ENCODE measurements at places on chromosomes 11 and 22.

GRCh38 chr11:69001243-69002081, 11.6 kb downstream of the MRGPRF start:
- H3K4me3 ChIP-seq, result no peak overlapping the region
- DNase-seq, result no peak
- H3K36me3 ChIP-seq, result no peaks in the 10 kb centered on the region

GRCh38 chr11:17343907-17344306, 7.7 kb upstream of the NCR3LG1 start:
- H3K27me3 ChIP-seq, result no peaks in the 10 kb centered on the region
- DNase-seq, result no peak
- H3K36me3 ChIP-seq, result no peaks in the 10 kb centered on the region
- H3K4me1 ChIP-seq, result no peaks in the 10 kb centered on the region
- no peak overlapping the region for H3K4me3 ChIP-seq
- no peak overlapping the region for H3K27ac ChIP-seq

DNA sequence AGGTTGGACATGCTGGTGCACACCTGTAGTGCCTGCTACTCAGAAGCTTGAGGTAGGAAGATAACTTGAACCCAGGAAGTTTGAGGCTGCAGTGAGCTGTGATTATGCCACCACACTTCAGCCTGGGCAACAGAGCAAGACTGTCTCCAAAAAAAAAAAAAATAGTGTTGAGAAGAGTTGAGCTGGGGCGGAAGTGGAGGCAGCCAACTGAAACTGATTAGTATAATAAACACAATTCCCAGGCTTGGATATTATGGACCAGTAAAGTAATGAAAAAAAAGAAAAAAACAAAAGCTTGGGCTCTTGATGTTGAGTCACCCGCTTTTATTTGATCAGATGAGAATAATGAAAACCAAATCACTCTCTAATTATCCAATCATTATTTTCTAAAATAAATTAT, 21.0 kb downstream of the LDLRAD3 start:
- no peaks in the 10 kb centered on the region for H3K27me3 ChIP-seq
- DNase-seq, result no peak
- no peak overlapping the region for H3K27ac ChIP-seq

GRCh38 chr22:31446208-31446607, 43.4 kb downstream of the EIF4ENIF1 start:
- H3K4me3 ChIP-seq, result no peak overlapping the region
- H3K4me1 ChIP-seq, result no peaks in the 10 kb centered on the region
- 0 out of 2 replicates have a peak, but pooled peaks cover 4% of the 10 kb centered on the region for H3K36me3 ChIP-seq
- no peaks in the 10 kb centered on the region for H3K27me3 ChIP-seq
- DNase-seq, result no peak

DNA sequence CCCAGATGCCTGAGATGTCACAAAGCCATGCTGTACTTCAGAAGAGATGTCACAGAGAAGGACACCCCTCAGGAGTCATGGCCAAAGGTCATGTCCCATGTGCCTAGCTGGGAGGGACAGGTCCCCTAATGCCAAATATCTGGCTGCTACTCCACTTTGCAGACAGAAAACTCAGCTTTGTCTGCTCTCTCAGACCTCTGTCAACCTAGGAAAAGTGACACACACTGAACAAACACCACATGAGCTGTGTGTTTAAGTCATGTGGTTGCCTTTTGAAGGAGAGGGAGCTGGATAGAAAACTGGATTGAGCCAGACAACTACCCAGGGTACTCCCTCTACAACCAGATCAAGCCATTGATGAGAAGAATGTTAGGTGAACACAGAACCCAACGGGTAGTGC, 3.5 kb downstream of the TRIM66 start:
- H3K27ac ChIP-seq, result no peak overlapping the region
- H3K27me3 ChIP-seq, result no peaks in the 10 kb centered on the region
- H3K36me3 ChIP-seq, result peaks cover 10% of the 10 kb centered on the region
- H3K4me3 ChIP-seq, result no peak overlapping the region
- H3K4me1 ChIP-seq, result no peaks in the 10 kb centered on the region
- DNase-seq, result no peak

- no peaks in the 10 kb centered on the region for H3K36me3 ChIP-seq
- peaks cover 31% of the 10 kb centered on the region for H3K4me1 ChIP-seq
- H3K27me3 ChIP-seq, result no peaks in the 10 kb centered on the region
- H3K27ac ChIP-seq, result no peak overlapping the region
- DNase-seq, result peak; percentile 32
Measured at GRCh38 chr11:95147364-95147905, 57.8 kb downstream of the ENDOD1 start.

- no peak overlapping the region for H3K4me3 ChIP-seq
- no peaks in the 10 kb centered on the region for H3K36me3 ChIP-seq
- peaks cover 14% of the 10 kb centered on the region for H3K27me3 ChIP-seq
- H3K4me1 ChIP-seq, result no peaks in the 10 kb centered on the region
Measured at GRCh38 chr11:117412653-117413275, 85.1 kb downstream of the CEP164 start.

DNA sequence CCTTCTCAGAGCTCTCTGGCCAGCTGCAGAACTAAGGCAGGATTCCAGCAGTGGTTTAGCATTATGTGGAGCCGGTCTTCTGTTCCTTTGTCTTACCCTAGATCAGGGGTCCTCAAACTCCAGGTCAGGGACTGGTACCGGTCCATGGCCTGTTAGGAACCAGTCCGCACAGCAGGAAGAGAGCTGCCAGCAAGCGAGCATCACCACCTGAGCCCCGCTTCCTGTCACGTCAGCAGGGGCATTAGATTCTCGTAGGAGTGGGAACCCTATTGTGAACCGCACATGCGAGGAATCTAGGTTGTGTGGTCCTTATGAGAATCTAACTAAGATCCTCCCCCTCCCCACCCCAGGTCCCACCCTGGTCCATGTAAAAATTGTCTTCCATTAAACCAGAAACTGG, 1.6 kb downstream of the OR10G7 start:
- H3K27ac ChIP-seq, result no peak overlapping the region
- H3K27me3 ChIP-seq, result peaks cover 13% of the 10 kb centered on the region
- no peak overlapping the region for H3K4me3 ChIP-seq
- H3K36me3 ChIP-seq, result no peaks in the 10 kb centered on the region
- no peak for DNase-seq
